Left ventricle myocardium inferior (tissue), 1 donor: ENCODE measurements at places on chromosomes 5 and 9. TPM values are rescaled to one million over a fixed set of nuclear protein-coding genes. Genes with fewer than 3 reads are reported as not detected.
A peak's percentile ranks its signal among the peaks of the same experiment; 100 is the strongest.

CDC26 gene
- total RNA-seq: 37.0 TPM

DNA sequence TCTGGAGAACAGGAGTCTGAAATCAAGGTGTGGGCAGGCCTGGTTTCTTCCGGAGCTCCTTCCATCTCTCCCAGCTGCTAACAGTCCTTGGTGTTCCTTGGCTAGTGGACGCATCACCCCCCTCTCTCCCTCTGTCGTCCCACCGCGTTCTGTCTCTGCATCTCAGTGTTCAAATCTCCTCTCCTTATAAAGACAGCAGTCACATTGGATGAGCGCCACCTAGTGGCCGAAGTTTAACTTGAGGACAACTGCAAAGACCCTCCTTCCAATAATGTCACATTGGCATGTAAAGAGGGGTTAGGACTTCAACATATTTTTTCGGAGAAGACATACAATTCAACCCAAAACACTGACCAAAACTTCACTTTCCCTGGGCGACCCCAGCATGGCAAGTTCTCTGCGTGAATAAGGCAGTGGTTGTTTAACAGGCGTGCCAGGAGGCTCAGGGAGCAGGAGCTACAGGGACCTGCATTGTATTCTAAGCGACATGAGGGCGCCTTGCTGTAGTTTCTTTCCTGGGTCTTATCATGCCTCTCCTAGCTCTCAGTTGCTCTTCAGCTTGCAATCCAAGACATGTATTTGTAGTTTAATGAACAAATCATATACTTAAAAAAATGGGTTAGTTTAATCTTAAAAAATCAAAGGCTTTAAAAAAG, 27.9 kb upstream of the BASP1 start:
- DNase-seq: peak; percentile 70

DNA sequence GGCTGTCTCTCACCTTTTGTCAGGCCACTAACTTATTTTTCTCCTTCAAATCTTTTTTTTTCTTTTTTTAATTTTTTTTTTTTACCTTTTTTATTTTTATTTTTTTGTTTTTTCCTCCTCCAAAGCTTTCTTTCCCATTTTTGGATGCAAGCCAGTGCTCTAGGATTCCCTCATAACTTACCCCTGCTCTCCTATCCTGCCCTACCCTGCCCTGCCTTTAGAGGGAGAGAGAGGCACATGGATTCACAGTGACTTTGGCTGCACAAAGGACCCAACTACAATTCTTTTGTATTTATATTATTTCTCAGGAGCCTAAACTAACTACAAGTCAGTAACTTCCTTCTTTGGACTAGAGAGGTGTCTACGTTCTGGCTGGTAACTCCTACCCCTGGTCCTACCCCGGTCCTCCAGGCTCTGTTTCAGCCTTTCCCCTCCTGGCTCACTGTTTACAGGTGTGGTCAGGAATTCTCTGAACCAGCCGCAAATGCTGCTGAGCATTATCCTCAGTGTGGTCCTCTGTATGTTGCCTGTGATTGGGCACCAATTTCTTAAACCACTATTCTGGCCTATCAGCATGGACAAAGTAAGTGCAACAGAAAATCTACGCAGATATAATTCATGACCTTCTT, 8.4 kb upstream of the RUSC2 start:
- DNase-seq: no peak

GRCh38 chr9:135480071-135480939, 723 bp downstream of the PPP1R26 start:
- peak; percentile 46 for DNase-seq
